ENCODE measurements at places on chromosomes 3 and 15.

DNA sequence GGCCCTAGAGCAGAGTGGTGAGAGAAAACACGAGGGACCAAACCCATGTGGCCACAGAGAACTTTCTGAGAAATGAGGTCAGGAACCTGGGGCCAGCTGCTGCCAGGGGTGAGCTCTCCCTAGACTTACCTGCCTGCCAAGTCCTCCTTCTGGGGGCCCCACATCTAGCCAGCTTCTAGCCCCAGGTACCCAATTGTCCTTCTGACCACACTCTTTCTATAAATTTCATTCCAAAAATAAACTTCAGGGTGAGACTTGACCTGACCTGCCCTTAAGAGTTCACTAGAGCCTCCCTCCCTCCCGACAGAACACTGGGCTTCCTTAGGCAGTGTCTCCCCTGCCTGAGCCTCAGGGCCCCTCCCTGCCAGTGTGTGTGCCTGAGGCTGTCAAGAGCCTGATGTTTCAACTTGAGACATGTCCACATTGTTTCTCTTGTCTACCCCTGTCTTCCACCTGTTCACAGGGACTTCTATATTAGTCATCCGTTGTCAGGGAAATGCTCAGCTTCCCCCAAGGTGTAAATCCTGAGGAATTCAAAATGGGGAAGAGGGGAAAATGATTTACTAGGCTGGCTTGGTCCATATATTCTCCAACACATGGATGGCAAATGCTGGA lies 312.8 kb upstream of the TLE3 start:
- no peak for DNase-seq

- no peak for DNase-seq
These were observed 71.5 kb downstream of the ETFA start for GRCh38 chr15:76239786-76240185.

DNA sequence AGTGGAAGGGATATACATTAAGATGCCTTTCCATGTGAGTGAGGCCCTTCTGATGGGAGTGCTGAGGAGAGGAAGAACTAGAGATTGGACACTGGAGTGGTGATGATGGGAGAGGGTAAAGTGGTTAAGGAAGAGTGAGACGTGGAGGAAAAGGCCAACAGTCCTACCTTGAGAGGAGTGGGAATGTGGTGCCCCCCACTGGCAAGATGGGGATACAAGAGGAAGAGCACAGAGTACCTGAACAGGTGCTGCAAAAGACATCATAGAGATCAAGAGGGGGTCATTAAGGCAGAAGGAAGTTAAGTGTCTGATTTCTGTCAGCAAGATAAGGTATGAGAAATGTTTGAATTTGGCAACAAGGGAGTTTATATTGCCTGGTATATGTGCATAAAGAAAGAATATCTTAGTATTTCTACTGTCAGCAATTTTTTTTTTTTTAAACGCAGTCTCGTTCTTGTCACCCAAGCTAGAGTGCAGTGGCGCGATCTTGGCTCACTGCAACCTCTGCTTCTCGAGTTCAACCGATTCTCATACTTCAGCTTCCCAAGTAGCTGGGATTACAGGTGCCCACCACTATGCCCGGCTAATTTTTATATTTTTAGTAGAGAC lies 34.0 kb downstream of the ARIH2 start:
- DNase-seq: no peak

DNA sequence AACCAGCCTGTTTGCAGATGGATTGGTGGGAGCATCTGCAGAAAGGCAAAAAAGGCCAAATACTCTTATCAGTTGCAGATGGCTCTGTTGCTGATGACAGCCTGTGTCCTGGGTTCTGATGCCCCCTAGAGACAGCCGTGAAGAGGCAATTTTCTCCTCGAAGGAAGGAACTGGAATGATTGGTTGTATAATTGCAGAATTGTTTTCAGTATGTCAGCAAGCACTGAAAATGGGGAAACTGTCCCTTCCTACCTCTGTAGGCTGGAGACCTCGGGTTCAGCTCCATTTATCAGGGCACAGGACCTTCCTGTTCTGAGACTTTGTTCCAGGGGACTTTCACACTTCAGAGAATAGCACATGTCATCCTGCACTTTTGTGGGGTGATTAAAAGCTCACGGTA lies 103.0 kb downstream of the PGPEP1L start:
- no peak for DNase-seq

- no peak for DNase-seq
These were observed 65.9 kb upstream of the POMGNT2 start for GRCh38 chr3:43171748-43172147.

- no peak for DNase-seq
These were observed at the start of gene LSMEM2 for GRCh38 chr3:50278880-50279224. LSMEM2 (plus strand) TSS chr3:50279087; CDS start chr3:50279114, 27 bp downstream.
